ENCODE measurements at places on chromosomes 13 and 19. TPM values are rescaled to one million over a fixed set of nuclear protein-coding genes. Genes with fewer than 3 reads are reported as not detected.

- DNase-seq, result no peak
Measured at GRCh38 chr19:51467864-51468544, 9.8 kb upstream of the SIGLEC8 start.

GRCh38 chr13:49443357-49443703, 534 bp downstream of the CAB39L start:
- no peak for DNase-seq

- DNase-seq, result peak; percentile 48
Measured at GRCh38 chr19:34269968-34270621, 15.7 kb downstream of the GARRE1 start.

DNA sequence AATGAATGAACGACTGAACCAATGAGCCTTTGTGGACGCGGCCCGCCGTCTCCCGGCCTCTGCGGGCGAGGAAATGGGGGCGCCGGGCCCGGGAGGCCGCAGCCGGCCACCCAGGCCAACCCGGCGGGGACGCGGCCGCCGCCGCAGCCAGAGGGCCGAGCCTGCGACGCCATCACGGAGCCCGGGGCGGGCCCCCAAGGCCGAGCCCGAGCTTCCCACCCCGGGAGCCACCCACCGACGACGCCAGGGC, 216 bp downstream of the SUGP2 start:
- no peak for DNase-seq

GRCh38 chr13:21481359-21481758, 22.3 kb upstream of the ZDHHC20 start:
- no peak for DNase-seq

CEACAM20 gene
- polyA plus RNA-seq, result not detected

CBY2 gene
- not detected for polyA plus RNA-seq

SRRM5 gene
- polyA plus RNA-seq, result 0.47 TPM

IRGC gene
- not detected for polyA plus RNA-seq

All from muscle of arm (tissue), 14 donors.